ENCODE measurements at places on chromosomes 3 and 15.
A peak's percentile ranks its signal among the peaks of the same experiment; 100 is the strongest.

GRCh38 chr15:81091889-81092558, 42.0 kb upstream of the CFAP161 start:
- DNase-seq: no peak

DNA sequence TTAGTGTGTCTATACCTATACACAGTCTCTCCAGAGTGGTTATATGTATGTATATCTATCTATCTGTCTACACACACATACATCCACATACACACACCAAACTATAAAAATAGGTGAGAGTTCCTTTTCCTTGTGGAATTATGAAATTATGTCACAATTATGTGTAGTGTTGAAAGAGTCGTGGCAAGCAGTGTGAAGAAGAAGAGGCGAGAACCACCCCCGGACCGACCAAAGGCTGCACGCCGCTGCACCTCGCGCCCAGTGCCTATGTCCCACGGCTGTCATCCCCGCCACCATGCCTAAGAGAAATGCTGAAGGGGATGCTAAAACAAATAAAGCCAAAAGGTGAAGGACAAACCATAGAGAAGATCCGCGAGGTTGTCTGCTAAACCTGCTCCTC, 95.0 kb upstream of the RAP2B start:
- DNase-seq: no peak

DNA sequence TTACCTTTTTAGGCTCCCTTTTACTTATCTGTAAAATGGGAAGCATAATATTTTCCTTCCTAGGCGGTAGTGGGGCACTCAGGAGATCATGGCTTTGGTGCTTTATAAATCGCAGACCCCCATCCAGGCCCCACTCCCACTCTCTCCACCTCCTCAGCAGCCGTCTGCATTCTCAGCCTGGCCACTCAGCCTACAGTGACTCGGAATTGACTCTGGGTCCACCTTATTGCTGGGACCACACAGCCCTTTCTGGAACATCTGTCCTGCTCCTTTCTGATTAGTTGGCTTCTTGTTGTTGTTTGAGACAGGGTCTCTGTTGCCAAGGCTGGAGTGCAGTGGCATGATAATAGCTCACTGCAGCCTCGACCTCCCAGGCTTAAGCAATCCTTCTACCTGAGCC, 76.5 kb downstream of the RPLP1 start:
- DNase-seq: no peak

- DNase-seq: peak; percentile 25
These were observed 435 bp downstream of the SLC35G2 start for GRCh38 chr3:136819392-136819730.
